Fibroblast of lung (primary cell): ENCODE measurements at places on chromosomes 7 and 10. TPM values are rescaled to one million over a fixed set of nuclear protein-coding genes. Genes with fewer than 3 reads are reported as not detected.

Gene MMP21
- 0.17 and 0.26 TPM in 2 replicates for total RNA-seq

Gene GIMAP7
- not detected in 2 replicates for total RNA-seq

Gene OR2A5
- total RNA-seq: not detected in 2 replicates

Gene DGKB
- total RNA-seq: 0.26 TPM in 1 of 2 replicates, not detected in the other

Gene GRID1
- total RNA-seq: 0.33 and 0.51 TPM in 2 replicates

Gene FKBP9
- 242 and 274 TPM in 2 replicates for total RNA-seq

Gene SNX10
- under 0.01 and 0.26 TPM in 2 replicates for total RNA-seq

Gene NUTM2D
- 1.0 and 1.3 TPM in 2 replicates for total RNA-seq

Gene MSANTD7
- 14.4 and 14.9 TPM in 2 replicates for total RNA-seq

Gene CTBP2
- total RNA-seq: 56.8 and 73.3 TPM in 2 replicates

Gene NAT16
- total RNA-seq: not detected in 2 replicates

Gene TMEM270
- not detected in 2 replicates for total RNA-seq

Gene LRRC18
- under 0.01 and 0.66 TPM in 2 replicates for total RNA-seq

DNA sequence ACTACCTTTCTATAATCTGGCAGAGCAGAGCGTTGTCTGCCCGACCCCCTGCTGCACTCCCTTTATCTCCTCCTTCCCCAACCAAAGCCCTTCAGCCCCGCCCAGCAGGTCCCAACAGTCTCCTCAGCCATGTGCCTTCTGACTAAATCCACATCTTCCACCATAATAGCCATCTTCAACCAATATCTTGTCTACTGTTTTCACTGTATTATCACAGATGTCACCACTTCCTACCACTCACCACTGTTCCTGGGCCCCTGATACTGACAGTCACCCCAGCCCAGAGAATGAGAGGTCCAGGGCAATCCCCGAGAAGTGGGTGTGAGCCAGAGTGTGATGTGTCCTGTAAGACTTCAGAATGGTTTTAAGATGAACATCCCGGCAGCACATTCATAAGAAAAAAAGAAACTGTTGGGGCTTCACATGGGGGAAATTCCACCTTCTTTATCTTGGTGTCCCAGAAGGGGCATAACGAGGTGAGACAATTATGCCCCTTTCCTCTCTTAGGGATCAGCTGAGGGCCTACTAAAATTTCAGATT is 25.3 kb downstream of the CCDC6 start:
- H3K4me1 ChIP-seq: no peaks in the 10 kb centered on the region
- no peaks in the 10 kb centered on the region for H3K36me3 ChIP-seq
- H3K4me3 ChIP-seq: no peak overlapping the region
- H3K27ac ChIP-seq: no peak overlapping the region
- H3K27me3 ChIP-seq: no peaks in the 10 kb centered on the region

- H3K4me1 ChIP-seq: peaks cover 7% of the 10 kb centered on the region
- peak; percentile 98 for DNase-seq
- H3K4me3 ChIP-seq: peak overlapping the region; percentile 100
- H3K27ac ChIP-seq: peak overlapping the region; percentile 99
- H3K36me3 ChIP-seq: no peaks in the 10 kb centered on the region
Measured at GRCh38 chr7:112450807-112451761, 824 bp downstream of the IFRD1 start.

GRCh38 chr10:113326160-113327111 is 226.4 kb upstream of the HABP2 start:
- no peaks in the 10 kb centered on the region for H3K4me1 ChIP-seq
- H3K27me3 ChIP-seq: peaks cover 7% of the 10 kb centered on the region

DNA sequence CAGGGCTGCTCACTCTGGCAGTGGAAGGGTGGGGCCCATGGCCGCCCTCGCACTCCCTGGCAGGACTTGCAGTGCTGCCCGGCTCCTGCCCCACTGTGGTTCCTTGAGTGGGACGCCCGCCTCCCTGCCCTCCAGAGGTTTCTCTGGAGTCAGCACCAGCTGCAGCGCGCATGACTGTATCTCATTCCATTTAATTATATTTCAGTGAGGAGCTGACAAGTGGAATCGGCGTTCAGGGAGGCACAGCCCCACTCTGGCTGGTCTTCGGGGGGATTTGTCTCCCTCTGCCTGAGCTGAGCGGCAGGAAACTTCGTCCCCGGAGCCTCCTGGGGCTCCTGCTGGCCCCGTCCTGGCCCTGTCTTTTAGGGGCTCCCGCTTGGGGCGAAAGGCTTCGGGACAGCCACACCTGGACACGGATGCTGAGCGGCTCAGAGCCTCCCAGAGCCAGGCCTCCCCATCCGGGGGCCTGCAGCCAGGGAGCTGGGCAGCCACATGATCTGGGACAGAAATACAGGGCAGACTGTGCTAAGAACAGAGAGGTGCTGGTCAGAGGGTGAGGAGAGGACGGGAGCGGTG is 75.3 kb upstream of the NKX6-2 start:
- H3K27ac ChIP-seq: no peak overlapping the region
- H3K27me3 ChIP-seq: no peaks in the 10 kb centered on the region
- no peak for DNase-seq
- H3K36me3 ChIP-seq: no peaks in the 10 kb centered on the region
- no peak overlapping the region for H3K4me3 ChIP-seq

DNA sequence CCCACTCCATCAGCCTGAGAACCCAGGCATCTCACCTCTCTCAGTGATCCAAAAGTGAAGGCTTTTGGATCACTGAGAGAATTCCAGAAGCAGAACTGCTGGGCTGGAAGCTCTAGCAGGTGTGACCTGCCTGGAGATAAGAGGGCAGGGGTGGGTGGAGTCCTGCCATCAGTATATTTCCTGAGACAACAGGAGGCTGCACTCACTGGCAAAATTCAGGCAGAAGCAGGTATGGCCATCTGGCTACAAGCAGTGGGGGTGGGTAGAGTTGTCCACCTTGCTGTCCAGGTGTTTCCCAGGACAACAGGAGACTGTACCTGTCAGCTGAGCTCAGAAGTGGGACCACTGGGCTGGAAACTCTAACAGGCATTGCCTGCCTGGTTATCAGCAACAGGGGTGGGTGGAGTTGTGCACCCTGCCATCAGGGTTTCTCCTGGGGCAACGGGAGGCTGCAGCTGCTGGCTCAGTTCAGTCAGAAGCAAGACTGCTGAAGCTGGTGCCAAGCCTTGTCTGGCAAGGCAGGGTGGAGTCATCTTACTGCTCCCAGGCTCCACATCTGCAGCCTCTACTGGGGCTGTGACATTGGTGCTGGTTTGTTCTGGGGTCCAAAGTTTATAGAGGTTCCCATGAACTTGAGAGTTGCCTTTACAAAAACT is 47.2 kb upstream of the SFTPD start:
- H3K27me3 ChIP-seq: peaks cover 5% of the 10 kb centered on the region
- no peak overlapping the region for H3K27ac ChIP-seq
- no peak for DNase-seq
- no peaks in the 10 kb centered on the region for H3K4me1 ChIP-seq
- H3K36me3 ChIP-seq: no peaks in the 10 kb centered on the region
- no peak overlapping the region for H3K4me3 ChIP-seq

GRCh38 chr7:83588602-83589240 is 60.2 kb downstream of the SEMA3E start:
- H3K27ac ChIP-seq: no peak overlapping the region
- DNase-seq: no peak
- H3K4me3 ChIP-seq: no peak overlapping the region
- H3K27me3 ChIP-seq: no peaks in the 10 kb centered on the region

DNA sequence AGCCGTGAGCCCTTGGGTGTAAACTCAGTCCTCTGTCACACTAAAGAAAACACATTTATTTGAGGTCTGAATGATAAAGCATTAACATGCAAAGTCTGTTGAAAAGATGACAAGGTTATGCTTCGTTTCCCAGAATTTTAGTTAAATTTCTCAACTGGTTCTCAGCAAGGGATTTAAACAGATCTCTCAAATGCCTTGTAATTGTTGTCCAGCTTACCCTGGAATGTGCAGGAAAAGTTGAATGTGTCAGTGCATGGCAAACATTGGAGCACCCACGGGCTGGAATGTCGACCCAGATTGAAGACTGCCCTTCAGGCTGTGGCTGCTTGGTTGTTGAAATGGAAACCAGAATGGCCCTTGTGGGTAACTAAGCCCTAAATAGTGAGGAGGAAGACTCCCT is 191.8 kb downstream of the TRIL start:
- no peak for DNase-seq
- H3K27ac ChIP-seq: no peak overlapping the region
- H3K27me3 ChIP-seq: no peaks in the 10 kb centered on the region
- no peaks in the 10 kb centered on the region for H3K36me3 ChIP-seq
- no peak overlapping the region for H3K4me3 ChIP-seq

GRCh38 chr10:63644418-63645142 is 123.4 kb downstream of the REEP3 start:
- H3K27me3 ChIP-seq: no peaks in the 10 kb centered on the region
- no peak overlapping the region for H3K27ac ChIP-seq
- peak; percentile 21 for DNase-seq
- H3K4me1 ChIP-seq: no peaks in the 10 kb centered on the region
- H3K4me3 ChIP-seq: no peak overlapping the region

- H3K27ac ChIP-seq: no peak overlapping the region
- no peaks in the 10 kb centered on the region for H3K36me3 ChIP-seq
- H3K4me3 ChIP-seq: no peak overlapping the region
- DNase-seq: no peak
Measured at GRCh38 chr7:33354201-33354600, 224.8 kb downstream of the BBS9 start.

- H3K4me3 ChIP-seq: no peak overlapping the region
- DNase-seq: peak; percentile 23
- no peak overlapping the region for H3K27ac ChIP-seq
Measured at GRCh38 chr7:79823246-79823951, 311.2 kb upstream of the GNAI1 start.

GRCh38 chr7:50353201-50353600 is 48.7 kb downstream of the IKZF1 start:
- no peak overlapping the region for H3K4me3 ChIP-seq
- no peak overlapping the region for H3K27ac ChIP-seq
- DNase-seq: no peak

GRCh38 chr10:48691812-48692528 is 7.3 kb downstream of the WDFY4 start:
- H3K27ac ChIP-seq: no peak overlapping the region
- H3K27me3 ChIP-seq: peaks cover 2% of the 10 kb centered on the region
- DNase-seq: no peak
- no peak overlapping the region for H3K4me3 ChIP-seq
- no peaks in the 10 kb centered on the region for H3K36me3 ChIP-seq

GRCh38 chr10:111830359-111830758 is 353.2 kb downstream of the GPAM start:
- H3K4me3 ChIP-seq: no peak overlapping the region
- no peaks in the 10 kb centered on the region for H3K36me3 ChIP-seq
- no peaks in the 10 kb centered on the region for H3K4me1 ChIP-seq
- no peak overlapping the region for H3K27ac ChIP-seq
- DNase-seq: no peak

- no peaks in the 10 kb centered on the region for H3K36me3 ChIP-seq
- H3K27me3 ChIP-seq: no peaks in the 10 kb centered on the region
- no peak overlapping the region for H3K27ac ChIP-seq
- no peaks in the 10 kb centered on the region for H3K4me1 ChIP-seq
- DNase-seq: no peak
Measured at GRCh38 chr10:128927497-128928161, 539.4 kb upstream of the MGMT start.

- H3K27me3 ChIP-seq: no peaks in the 10 kb centered on the region
- H3K36me3 ChIP-seq: no peaks in the 10 kb centered on the region
- DNase-seq: no peak
Measured at GRCh38 chr7:21355406-21355874, 72.4 kb upstream of the SP4 start.

DNA sequence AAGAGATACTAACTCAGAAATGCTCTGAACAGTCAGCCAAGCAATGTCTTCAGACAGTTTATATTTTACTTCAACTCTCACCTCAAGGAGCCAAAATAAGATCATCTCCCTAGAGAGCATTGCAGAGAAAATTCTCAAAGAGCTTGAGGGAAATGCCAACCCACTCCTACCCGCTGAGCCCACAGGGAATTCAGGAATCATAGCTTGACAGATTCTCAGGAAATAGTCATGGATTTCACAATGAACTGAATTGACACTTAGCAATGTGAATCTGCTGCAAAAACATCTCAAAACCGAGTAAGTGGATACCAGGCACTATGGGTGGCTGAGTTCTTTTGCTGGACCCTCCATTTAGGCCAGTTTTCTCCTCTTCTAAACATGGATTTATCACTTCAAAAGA is 9.8 kb upstream of the PLAC9 start:
- H3K36me3 ChIP-seq: no peaks in the 10 kb centered on the region
- peak overlapping the region; percentile 13 for H3K27ac ChIP-seq
- peaks cover 9% of the 10 kb centered on the region for H3K4me1 ChIP-seq
- H3K4me3 ChIP-seq: no peak overlapping the region

DNA sequence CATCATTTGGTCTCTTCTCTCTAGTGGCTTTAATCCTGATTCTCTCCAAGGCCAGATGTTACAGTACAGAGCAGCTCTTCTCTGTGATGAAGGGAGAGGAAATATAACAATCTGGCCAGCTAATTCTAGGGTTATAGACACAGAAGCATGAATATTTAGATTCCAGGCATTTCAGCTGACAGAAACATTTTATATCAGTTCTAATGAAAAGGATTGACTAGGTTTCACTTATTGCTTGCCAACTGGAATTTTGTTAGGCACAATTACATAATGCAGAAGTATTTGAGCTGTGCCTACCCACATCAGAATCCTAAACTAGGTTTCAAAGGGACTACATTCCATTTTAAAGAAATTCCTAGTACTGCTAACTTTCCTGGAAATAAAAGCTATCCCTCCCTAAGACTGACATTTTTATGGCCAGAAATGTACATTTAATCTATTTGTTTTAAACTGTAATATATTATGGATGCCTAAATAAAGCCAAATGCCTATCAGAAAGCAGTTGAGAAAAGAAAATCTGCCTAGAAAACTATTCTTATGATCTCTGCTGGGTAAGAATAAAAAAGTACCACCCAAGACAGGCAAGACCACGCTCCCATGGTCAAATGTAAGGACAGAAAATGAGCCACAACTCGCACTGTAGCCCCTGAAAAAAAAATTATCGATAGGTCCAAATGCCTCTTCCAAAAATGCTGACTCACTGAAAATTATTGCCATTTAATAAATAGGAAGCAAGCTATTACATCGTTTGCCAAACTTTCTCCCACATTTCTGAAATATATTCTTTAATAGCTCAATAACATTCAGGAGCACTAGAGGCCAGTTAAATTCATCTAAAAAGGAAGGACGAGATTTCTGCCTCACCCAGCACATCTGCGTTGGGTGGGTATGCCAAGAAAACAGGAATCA is 498.1 kb downstream of the KCNMA1 start:
- H3K4me3 ChIP-seq: no peak overlapping the region
- no peaks in the 10 kb centered on the region for H3K27me3 ChIP-seq
- H3K36me3 ChIP-seq: no peaks in the 10 kb centered on the region
- H3K27ac ChIP-seq: no peak overlapping the region
- no peaks in the 10 kb centered on the region for H3K4me1 ChIP-seq
- no peak for DNase-seq
